ENCODE measurements at places on chromosomes 6 and 20.
A peak's percentile ranks its signal among the peaks of the same experiment; 100 is the strongest.

GRCh38 chr20:19017104-19017690 is 195.2 kb upstream of the SLC24A3 start:
- DNase-seq: no peak

DNA sequence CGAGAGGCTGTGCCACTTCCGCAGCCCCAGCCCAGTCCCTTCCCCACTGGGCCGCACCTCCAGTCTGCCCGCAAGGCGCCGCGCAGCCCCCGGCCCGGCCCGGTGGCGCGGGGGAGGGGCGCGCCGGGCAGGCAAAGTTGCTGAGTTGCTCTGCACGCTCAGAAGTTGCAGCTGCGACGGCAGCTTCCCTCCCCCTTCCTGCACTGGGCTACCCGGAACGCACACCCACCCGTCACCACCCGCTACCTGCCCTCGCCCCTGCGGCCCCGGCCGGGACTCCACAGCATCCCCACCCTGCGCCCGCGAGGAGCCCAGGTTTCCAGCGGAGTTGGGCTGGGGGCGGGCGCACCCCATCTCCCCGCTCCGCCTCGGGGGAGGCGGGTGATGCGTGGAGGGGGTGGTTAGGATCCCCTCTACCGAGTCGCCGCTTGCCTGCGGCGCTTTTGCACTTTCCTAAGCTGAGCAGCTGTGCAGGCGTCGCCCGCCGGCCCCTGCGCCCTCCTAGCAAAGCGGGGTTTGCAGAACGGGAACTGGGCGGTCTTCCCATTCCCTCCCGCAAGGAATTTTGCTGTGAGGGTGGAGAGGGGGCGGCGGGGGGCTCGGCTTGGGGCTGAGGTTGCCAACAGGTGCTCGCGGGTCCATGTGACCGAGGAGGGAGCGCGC is 55.9 kb upstream of the RREB1 start:
- DNase-seq: peak; percentile 52

DNA sequence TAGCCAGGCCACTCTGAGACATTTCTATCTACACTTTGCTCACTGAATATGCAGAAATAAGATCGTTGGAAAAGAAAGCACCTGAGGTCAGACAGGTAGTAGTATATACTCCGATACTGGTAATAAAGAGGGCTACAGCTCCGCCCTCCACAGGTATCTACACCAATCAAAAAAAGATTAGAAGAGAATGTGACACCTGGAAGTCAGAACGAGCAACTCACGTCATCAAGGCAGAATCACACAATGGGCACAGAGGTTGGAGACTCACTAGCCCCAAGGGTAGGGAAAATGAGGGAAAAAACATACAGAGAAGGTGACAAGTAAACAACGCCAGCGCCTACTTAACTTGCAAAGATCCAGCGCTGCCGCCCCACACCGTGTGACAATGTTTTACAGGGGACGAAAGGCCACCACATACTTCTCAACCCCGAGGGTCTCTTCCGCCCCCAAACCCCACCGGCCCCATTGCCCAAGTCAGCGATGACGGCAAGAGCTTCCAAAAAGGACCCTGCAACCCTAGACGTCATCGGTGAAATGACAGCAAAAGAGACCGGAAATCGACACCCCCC is 653 bp downstream of the LMBRD1 start:
- peak; percentile 20 for DNase-seq

GRCh38 chr20:46132705-46133120 is 14.6 kb downstream of the CD40 start:
- DNase-seq: peak; percentile 85

- DNase-seq: no peak
Observed at GRCh38 chr6:104413767-104414166, 446.0 kb downstream of the HACE1 start.

DNA sequence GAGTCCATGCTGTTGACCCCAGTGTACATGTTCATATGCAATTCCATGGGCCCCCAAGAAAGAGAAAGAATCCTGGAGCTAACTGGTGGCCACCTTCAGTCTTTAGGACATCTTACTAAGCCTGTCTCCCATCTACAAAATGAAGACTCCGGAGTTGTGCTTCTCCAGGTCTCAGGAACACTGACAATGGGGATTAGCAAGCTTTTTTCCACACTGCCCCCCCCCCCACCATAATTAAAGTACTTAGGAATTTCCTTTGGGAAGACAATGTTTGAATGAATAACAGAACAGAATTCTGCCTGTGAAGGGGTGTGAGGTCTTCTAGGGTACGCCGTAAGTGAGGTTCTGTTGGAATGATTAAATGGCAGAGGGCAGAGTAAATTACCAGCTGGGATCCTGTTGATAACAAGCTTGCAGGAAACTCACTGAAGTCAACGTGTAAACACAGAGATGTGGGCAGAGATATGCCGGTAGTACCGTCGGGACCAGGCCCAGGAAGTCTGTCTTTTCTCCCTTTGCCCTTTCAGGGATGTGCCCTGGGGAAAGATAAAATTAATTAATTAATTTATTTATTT is 63.1 kb downstream of the ANKRD6 start:
- no peak for DNase-seq

- DNase-seq: no peak
Observed at GRCh38 chr6:53041356-53041755, 23.8 kb upstream of the FBXO9 start.

- no peak for DNase-seq
Observed at GRCh38 chr6:111855753-111856152, 17.5 kb downstream of the FYN start.

GRCh38 chr6:7903673-7904072 is 6.9 kb downstream of the TXNDC5 start:
- no peak for DNase-seq

DNA sequence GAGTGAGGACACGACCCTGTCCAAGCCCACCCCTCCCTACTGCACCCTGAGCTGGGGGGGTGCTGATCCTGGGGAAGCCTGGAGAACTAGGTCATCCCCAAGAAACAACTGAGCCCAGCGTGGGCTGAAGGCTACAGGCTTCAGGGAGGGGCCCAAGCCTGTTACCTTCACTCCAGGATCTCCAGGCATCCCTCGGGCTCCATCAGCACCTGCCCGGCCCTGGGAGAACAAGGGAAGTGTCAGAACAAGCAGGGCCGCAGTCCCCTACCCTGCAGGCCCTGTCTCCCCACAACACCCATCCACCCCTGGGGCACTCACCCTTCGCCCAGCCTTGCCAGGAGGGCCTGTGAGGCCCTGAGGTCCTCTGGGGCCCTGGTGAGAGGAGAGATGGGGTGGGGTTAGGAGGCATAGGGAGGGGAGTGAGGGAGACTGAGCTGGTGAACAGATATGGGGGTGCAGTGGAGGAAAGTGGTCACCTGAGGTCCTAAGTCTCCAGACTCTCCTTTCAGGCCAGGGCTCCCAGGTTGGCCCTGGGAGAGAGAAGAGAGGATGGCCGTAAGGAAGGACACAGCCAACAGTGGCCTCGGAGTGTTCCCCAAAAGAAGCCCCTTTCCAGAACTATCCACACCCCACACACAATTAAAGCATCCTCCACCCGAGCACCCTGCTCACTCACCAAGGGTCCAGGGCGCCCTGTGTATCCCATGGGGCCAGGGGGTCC is 13.4 kb downstream of the COL11A2 start:
- no peak for DNase-seq

GRCh38 chr6:1601158-1602048 is 8.3 kb upstream of the FOXC1 start:
- DNase-seq: no peak

DNA sequence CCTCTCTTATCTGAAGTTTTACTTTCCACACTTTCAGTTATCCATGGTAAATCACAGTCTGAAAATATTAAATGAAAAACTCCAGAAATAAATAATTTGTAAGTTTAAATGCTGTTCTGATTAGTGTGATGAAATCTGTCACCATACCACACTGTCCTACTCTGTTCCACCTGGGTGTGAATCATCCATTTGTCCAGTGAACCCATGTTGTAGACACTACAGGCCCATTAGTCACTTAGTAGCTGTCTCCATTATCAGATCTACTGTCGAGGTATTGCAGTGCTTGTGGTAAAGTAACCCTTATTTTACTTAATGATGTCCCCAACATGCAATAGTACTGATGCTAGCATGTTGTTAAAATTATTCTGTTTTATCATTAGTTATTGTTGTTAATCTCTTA is 29.2 kb upstream of the MMS22L start:
- no peak for DNase-seq

DNA sequence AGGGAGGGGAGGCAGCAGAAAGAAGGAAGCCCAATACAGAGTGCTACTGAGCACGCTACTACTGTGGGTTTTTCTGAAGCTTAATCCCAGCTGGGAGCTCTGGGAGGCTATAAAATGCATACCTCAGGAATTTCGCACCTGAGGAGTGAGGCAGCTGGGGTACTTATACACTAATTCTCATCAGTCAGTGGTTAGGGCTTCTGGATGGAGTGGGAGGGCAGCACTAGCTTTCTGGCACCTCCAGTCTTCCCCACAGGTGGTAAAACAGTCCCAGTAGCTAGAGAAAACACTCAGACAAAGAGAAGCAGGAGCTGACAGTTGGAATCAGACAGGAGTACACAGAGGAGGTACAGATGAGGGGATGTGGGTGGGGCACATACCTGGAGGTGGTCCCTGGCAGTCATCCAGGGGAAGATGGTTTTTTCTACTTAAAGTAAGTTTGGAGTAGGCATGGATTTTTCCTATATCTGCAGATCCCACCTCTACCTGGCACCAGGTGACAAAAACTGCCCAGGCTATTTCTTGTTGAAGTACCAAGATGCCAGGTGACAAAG is 37.8 kb downstream of the CPXM1 start:
- no peak for DNase-seq

- no peak for DNase-seq
Observed at GRCh38 chr6:24882295-24882694, 53.5 kb downstream of the RIPOR2 start.

DNA sequence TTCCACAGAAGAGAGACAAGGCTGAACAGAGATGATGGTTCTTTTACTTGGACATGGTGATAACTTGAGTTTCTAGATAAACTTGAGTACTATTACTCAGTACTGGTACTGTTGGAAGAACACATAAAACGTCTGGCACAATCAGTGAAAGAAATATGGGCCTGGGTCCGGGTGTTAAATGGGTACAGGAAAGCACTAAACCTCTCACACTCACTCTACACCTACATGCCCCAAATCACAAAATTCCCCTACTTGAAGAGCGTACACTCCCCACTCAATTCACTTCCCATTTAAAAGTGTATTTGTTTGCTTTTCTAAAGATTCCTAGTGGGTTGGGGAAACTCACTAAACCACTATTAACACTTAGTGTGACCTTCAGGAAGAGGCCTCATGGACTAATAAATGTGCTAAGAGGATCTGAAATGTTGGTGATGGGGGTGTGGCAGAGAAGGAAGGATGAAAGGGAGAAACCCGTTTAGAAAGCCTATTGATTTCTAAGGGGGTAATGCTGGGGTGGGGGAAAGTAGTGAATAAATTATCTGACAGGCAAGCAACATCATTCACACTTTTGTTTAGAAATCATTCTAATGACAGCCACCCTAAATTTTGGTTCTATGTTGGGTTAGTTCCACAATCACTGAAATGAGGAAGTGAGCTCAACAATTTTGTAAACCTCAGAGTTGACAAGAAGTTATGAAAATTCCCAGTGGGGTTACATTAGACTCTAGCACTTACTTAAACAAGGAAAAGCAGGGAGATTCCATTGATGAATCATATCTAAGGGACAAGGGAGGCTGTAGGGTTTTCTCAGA is 222.6 kb upstream of the MARCKS start:
- DNase-seq: no peak

- no peak for DNase-seq
Observed at GRCh38 chr6:170093658-170094596, 197.0 kb downstream of the DLL1 start.

GRCh38 chr6:163314791-163315470 is 99.6 kb upstream of the QKI start:
- no peak for DNase-seq

DNA sequence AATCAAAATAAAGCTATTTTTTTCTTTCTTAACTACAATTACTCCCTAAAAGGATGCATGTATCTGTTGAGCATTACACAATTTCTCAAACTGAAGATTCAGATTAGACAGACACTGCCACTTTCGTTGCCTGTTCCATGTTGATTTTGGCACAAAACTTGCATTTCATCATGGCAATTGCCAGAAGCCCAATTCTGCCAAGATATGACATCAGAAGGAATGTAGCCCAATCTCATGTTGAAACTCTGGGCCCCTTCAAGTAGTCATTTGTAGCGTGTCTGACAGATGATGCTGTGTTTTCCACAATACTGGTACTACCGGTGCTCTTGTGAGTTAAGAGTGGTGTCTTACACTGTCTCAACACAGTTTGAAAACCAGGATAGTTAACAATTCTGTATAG is 705.4 kb downstream of the PTPRT start:
- DNase-seq: no peak

- no peak for DNase-seq
Observed at GRCh38 chr6:24667378-24667803, 514 bp downstream of the ACOT13 start.

GRCh38 chr6:110882824-110883554 is 8.4 kb downstream of the AMD1 start:
- no peak for DNase-seq

- DNase-seq: peak; percentile 20
Observed at GRCh38 chr6:22147921-22148776, 148.7 kb downstream of the PRL start.

DNA sequence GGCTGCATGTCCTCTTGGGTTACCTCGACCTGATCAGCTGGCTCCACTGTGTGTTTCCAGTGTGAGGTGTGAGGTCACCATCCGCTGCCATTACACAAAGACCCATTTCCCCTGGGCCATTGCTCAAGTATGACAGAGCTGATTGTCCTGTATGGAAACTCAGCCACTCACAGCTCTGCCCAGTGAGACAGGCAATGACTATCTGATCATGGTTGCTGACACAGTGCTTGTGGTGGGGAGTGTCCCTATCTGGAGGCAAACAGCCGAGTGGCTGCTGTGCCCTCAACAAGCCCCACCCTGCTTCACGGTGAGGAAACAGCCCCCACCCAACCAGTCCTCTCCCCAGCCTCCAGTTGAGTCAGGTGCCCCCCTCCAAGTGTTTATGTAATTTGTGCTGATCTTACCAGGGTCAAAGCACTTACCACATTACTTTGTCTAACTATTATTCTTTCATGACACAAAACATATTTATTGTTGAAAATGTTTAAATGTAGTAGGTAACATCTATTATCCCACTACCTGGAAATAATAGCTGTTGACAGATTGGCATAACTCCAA is 11.7 kb upstream of the MAPK13 start:
- DNase-seq: no peak

- no peak for DNase-seq
Observed at GRCh38 chr6:2429032-2429431, 183.6 kb upstream of the GMDS start.
